AG04450 (cell line): ENCODE measurements at places on chromosomes 5 and 9. TPM values are rescaled to one million over a fixed set of nuclear protein-coding genes. Genes with fewer than 3 reads are reported as not detected.

GRCh38 chr5:31487506-31487905 is 44.4 kb downstream of the DROSHA start:
- DNase-seq = no peak

GRCh38 chr5:112823181-112823580 is 37.9 kb upstream of the SRP19 start:
- no peak for DNase-seq

GRCh38 chr5:116423141-116423540 is 151.5 kb downstream of the SEMA6A start:
- no peak for DNase-seq

- peak; percentile 33 for DNase-seq
Measured at GRCh38 chr5:94968507-94969095, 316.3 kb downstream of the MCTP1 start.

DNA sequence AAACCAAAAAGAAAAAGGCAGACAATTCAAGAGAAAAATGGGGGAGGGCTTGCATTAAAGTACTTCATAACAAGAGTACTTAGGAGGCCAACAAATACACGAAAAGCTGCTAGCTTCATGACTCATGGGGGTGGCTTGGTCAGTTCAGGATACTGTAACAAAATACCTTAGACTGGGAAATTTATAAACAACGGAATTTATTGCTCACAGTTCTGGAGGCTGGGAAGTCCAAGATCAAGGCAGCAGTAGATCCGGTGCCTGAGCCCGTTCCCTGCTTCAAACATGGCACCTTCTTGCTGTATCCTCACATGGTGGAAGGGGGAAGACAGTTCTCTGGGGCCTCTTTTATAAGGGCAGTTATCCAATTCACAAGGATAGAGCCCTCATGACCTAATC is 111.4 kb downstream of the C9orf50 start:
- peak; percentile 91 for DNase-seq

DNA sequence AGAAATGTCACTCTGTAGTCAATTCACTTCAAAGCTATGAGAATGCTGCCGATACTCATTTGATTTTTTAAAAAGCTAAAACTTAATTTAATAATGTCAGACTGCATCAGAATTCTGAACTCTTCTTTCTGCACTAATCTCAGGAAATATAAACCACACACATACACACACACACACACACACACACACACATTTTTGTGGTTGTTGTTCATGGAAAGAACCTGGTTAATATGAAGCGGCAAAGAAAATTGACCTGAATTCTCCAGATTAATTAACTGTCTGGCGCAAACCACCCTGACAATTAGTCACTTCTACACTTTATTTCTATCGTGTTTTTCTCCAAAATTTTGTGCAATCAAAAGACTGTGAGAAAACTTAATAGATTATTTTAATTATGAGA is 740.5 kb downstream of the TLE1 start:
- DNase-seq = no peak

DNA sequence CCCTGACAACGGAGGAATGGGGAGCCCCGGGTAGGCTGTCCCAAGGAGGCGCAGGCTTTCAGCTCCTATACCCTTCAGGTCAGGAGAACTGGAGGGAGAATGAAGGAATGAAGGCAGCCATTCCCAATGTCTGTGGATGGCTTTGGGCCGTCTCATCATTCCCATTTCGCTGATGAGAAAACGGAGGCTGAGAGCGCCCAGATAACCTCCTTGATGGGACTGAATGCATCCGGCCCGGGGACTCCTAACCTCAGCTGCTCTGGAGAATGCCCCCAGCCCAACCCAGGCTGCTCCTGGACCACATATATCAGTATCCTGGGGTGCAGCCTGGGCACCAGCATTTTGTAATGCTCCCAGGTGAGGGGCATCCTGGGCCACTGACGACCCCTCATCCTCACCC is 52.6 kb upstream of the RNU6ATAC start:
- no peak for DNase-seq

DNA sequence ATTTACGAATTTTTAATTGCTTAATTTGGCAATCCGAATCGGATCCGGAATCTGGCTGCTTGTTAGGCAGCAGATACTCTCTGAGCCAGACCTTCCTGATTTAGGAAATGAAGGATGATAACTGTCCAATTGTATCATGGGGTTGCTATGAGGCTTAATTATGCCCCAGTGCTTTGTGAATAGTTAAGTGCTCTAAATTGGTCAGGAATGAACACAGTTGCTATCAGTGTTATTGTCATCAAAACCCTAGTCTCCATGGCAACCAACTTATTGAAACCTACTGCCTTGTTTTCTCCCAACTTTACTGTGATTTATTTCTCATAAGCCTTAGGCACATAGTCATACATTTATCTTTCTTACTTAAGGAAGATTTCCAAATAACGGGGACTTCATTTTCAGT is 47.9 kb downstream of the MAMDC2 start:
- no peak for DNase-seq

DNA sequence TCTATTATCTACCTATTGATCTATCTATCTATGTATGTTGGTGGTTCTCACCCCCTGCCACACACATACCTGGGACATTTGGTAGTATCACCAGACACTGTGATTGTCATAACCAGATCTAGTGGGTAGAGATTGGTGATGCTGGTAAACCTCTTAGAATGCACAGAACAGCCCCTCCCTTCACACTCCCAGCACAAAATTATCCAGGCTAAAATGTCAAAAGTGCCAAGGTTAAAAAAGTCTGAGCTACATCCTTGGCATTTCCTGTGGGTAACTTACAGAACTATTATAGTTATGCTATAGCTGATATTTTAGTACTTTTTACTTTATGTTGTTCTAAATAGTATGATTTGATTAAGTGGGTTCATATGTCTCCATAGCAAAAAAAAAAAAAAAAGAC is 151.0 kb downstream of the FER start:
- DNase-seq = no peak

- DNase-seq = peak; percentile 42
Measured at GRCh38 chr5:168219515-168220410, 71.7 kb upstream of the WWC1 start.

GRCh38 chr5:58498340-58498942 is 7.2 kb downstream of the GAPT start:
- peak; percentile 6 for DNase-seq

GRCh38 chr5:67693956-67694809 is 497.6 kb upstream of the CD180 start:
- no peak for DNase-seq

DNA sequence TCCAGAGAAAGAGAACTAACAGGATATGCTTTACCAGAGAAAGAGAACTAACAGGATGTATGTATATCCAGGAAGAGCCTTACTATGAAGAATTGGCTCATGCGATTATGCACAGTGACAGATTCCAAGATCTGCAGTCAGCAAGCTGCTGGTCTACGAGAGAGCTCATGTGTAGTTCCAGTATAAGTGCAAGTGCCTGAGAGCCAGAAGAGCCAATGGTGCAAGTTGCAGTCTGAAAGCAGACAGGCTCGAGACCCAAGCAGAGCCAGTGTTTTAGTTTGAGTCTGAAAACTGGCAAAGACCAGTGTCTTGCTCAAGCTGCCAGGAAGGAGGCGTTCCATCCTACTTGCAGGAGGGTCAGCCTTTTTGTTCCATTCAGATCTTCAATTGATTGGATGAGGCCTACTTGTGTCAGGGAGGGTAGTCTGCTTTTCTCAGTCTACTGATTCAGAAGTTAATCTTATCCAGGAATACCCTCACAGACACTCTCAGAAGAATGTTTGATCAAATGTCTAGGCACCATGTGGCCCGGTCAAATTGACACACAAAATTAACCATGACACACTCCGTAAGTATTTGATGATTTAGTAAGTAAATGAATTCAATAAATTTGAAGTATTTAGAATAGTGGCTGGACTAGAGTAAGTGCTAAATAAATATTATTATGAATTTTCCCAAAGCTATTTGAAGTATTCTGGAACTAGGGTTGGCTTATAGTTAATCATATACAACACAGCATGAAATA is 372.1 kb upstream of the SGCD start:
- peak; percentile 7 for DNase-seq

DNA sequence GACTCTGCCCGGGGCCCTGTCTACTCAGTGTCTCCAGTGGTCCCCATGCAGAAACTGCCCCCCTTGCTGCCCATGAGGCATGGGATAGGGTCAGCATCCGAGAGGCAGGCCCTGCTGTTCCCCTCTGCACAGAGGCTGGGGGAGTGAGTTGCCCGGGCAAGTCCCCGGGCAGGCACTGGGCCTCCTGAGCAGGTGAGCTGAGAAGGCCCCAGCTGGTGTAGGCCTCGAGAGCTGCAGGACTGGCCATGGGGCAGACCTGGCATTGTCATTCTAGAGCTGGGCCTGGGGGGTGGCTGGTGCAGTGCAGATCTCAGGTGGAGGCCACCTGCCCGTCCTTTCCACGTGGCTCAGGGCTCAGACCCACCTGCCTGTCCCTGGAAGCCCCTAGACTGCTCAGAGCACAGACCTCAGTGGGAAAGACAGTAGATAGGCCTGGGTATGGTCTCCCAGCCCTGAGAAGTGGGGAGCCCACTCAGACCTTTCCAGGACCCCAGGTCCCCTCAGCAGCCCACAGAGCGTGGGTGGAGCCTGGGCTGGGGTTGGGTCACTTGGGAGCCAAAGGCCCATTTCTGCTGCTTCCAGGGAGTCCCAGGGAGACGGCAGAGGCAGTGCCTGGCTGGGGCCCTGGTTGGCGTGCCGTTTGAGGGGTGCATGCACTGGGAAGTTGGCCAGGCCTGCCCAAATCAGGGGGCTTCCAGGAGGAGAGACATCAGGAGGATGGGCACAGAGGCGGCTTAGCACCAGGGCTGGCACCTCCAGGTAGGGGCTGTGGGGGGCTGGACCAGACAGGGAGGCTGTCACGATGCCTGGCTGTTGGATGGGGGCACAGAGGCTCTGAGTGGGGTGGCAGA is 4.8 kb upstream of the NOTCH1 start:
- DNase-seq = no peak

- DNase-seq = no peak
Measured at GRCh38 chr5:154320224-154321089, 125.3 kb upstream of the SAP30L start.

DNA sequence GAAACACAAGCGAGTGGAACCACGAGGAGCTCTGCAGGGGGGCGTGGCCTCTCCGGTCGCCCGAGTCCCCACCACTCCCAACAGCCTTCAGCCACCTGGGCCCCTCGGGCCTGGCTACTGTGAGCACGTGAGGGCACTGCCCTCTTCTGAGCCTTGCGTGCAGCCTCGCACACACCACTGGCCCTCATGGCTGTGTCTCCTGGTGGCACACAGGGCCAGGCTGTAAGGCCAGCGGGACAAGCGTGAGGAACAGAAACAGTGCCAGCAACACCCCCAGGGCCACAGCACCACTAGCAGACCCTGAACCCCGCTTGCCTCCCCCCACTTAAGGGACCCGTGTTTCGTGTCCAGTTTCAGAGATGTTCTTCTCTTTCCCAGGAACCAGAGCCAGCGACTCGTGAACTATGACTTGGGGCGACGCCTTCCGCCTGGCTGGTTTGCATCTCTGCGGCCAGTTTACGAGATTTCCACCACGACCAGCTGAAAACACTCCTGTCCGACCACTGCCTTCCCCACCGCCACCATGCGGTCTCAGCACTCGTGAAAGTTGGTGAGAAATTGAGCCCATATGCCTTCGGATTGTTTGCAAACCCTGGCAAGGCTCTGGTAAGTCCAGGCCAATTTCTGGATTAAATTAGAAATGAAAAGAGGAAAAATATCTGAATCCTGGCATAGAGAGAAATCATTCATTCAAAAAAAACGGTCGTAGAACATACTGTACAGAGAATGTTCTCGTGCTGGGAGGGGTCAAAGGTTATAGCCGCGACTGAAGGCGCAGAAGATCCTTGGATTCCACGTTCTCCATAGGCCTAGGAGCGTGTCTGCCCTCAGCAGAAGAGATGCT is 135.6 kb downstream of the ZNF354C start:
- no peak for DNase-seq

- no peak for DNase-seq
Measured at GRCh38 chr9:91082731-91083130, 279.0 kb downstream of the AUH start.

- DNase-seq = no peak
Measured at GRCh38 chr5:144503123-144503522, 332.4 kb downstream of the KCTD16 start.

- no peak for DNase-seq
Measured at GRCh38 chr5:147234825-147235635, at the start of gene STK32A. Gene STK32A (plus strand): TSS chr5:147235026. CDS start chr5:147239635, 4,609 bp downstream.

DNA sequence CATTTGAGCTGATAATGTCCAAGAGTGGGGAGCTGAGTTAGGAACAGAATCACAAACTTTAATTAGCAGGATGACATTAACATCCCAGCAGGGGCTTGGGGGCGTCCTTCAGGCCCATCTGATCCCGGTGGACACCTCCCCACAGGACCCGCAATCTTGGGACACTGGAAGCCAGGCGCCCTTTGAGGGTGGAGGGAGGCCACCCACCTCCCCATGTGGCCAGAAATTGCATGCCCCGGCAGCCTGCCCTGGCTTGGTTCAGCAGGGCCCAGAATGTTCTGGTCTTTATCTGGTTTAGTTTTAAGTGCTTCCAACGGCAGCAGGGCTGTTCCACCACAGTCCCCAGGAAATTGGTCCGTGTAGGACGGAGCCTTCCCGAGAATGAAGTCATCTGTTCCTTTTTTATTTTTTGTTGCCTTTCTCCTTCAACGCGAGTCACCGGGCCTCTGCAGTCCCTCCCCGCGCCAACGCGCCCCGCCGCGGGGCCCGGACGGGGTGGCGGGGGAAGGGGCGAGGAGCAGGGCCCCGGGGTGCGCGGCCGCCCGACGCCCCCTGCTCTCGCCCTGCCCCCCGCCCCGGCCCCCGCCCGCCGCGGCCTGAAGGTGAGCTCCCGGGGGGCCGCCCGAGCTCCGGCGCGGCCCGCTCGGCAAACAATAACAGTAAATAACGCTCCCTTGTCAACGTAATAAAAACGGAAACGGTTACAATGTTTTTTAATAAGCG is 207.9 kb downstream of the C9orf50 start:
- no peak for DNase-seq

GRCh38 chr5:63233911-63234310 is 655.3 kb downstream of the LRRC70 start:
- DNase-seq = no peak

DNA sequence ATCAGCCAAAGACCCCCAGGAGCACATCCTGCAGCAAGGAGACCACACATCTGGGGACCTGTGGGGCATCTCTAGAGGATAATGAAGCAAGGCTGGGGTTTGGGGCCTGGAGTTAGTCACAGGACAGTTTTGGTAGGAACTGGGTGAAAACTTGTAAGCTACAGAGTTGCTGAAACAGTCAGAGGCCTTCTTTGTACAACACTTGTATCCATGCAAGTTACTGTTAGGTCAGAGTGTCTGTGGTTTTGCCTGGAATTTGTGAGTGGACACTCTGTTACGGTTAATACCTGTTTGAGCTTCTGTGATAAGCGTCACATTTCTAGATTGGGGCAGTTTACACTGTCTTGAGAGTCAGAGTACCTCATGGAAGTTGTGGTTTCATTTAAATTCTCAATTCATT is 22.6 kb upstream of the ASPN start:
- no peak for DNase-seq

- no peak for DNase-seq
Measured at GRCh38 chr5:132298298-132299212, 4.4 kb downstream of the SLC22A4 start.

- no peak for DNase-seq
Measured at GRCh38 chr9:31272456-31273295, 1111.8 kb upstream of the ACO1 start.

The NEUROG1 gene
- not detected in 2 replicates for polyA plus RNA-seq

The MTRR gene
- 44.1 and 50.0 TPM in 2 replicates for polyA plus RNA-seq

The PCDHGA4 gene
- polyA plus RNA-seq = 6.3 and 7.6 TPM in 2 replicates

The PCDHGB6 gene
- polyA plus RNA-seq = 3.3 and 3.8 TPM in 2 replicates

The ABLIM3 gene
- polyA plus RNA-seq = 52.6 and 60.6 TPM in 2 replicates

The MAML1 gene
- 4.9 and 8.8 TPM in 2 replicates for polyA plus RNA-seq

The CPLANE1 gene
- 11.5 and 18.5 TPM in 2 replicates for polyA plus RNA-seq

The PRXL2C gene
- polyA plus RNA-seq = 4.1 and 5.5 TPM in 2 replicates

The RHOBTB3 gene
- 303 and 360 TPM in 2 replicates for polyA plus RNA-seq

The MEF2C gene
- polyA plus RNA-seq = 2.0 and 3.9 TPM in 2 replicates

The DMGDH gene
- polyA plus RNA-seq = 1.7 and 1.9 TPM in 2 replicates
